ENCODE measurements at places on chromosomes 13 and 19. TPM values are rescaled to one million over a fixed set of nuclear protein-coding genes. Genes with fewer than 3 reads are reported as not detected.

The BEST2 gene
- not detected for total RNA-seq

The C13orf42 gene
- not detected for total RNA-seq

The CDC34 gene
- total RNA-seq, result 50.5 TPM

The ALOX5AP gene
- total RNA-seq, result 40.8 TPM

The ATP1A3 gene
- total RNA-seq, result 1.3 TPM

The SHISA7 gene
- not detected for total RNA-seq

The ZNF581 gene
- total RNA-seq, result 39.3 TPM

The ZNF91 gene
- 80.0 TPM for total RNA-seq

The FLT3LG gene
- total RNA-seq, result 398 TPM

The INAFM1 gene
- 11.8 TPM for total RNA-seq
